ENCODE measurements at places on chromosomes 16 and 17.
A peak's percentile ranks its signal among the peaks of the same experiment; 100 is the strongest.

DNA sequence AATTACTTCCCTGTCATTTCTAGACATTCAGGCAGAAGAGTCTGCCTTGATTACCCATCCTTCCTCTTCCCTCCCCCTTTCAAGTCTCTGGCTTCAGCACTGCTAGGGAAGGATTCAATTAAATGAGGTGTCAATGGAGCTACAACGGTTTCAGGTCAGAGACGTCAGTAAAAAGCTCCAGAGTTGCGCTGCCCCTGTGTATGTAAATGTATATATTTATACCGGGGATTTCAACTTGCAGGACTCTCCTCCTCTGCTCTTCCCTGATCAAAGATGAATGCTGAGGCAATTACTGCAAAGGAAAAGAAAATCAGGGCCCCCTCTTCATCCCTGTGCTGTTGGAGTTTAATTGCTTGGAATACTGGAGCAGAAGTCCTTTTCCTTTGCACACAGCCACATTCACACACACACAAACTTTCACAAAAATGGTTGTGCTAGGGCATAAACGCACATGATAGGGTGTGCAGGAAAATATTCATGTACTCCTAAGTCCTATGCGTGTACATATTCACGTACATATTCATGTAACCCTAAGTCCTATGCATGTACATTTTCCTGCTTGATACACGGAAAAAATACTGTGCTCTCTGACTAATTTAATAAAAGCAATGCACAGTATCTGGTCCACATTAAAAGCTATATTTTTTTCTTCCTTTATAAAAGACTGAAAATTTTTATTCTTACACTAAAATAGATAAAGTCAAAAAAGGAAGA, 129.7 kb upstream of the PMFBP1 start:
- no peak for DNase-seq

DNA sequence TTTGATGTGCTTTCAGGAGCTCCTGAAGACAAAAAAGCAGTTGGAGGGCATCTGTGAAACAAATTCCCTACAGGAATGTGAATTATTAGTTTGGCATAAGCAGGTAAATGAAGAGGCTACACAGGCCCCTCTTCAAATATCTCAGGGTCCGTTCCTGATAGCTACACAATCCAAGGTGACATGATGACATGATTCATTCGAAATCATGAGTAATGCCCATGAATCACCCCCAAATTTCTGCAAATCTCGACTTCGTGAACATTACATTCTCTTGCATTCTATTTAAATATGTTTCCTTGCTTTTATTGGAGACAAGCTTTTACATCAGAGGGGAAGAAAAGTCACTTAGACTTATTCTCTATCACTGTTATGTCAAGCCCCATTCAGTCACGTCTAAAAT, 22.3 kb downstream of the GAN start:
- DNase-seq, result no peak

DNA sequence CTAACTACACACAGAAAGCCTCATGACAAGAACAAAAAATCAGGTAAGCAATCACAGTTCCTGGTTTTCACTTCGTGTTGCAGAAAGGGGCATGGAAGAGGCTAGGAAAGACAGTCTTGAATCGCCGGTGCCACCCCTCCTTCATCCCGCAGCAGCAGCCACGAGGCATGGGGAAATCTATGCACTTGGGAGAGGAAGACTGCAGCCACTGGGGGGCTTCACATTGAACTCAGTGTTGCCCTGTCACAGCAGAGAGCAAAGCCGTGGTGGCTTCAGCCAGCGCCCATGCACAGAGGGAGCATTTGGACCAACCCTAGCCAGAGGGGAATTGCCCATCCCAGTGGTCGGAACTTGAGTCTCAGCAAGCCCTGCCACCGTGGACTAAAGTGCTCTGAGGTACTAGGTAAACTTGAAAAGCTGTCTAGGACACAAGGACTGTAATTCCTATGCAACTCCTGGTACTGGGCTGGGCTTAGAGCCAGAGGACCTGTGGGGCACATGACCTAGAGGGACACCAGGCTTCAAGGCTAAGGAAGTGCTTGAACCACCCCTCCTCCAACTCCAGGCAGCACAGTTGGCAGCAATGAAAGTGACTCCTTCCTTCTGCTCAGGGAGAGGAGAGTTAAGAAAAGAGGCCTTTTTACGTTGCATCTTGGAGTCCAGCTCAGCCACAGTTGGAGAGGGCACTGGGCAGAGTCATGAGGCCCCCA, 35.2 kb upstream of the ATP2C2 start:
- DNase-seq, result peak; percentile 21

- DNase-seq, result no peak
Measured at GRCh38 chr17:45228763-45229539, 7.3 kb downstream of the FMNL1 start.

GRCh38 chr16:55709801-55710200, 54.0 kb downstream of the SLC6A2 start:
- no peak for DNase-seq

DNA sequence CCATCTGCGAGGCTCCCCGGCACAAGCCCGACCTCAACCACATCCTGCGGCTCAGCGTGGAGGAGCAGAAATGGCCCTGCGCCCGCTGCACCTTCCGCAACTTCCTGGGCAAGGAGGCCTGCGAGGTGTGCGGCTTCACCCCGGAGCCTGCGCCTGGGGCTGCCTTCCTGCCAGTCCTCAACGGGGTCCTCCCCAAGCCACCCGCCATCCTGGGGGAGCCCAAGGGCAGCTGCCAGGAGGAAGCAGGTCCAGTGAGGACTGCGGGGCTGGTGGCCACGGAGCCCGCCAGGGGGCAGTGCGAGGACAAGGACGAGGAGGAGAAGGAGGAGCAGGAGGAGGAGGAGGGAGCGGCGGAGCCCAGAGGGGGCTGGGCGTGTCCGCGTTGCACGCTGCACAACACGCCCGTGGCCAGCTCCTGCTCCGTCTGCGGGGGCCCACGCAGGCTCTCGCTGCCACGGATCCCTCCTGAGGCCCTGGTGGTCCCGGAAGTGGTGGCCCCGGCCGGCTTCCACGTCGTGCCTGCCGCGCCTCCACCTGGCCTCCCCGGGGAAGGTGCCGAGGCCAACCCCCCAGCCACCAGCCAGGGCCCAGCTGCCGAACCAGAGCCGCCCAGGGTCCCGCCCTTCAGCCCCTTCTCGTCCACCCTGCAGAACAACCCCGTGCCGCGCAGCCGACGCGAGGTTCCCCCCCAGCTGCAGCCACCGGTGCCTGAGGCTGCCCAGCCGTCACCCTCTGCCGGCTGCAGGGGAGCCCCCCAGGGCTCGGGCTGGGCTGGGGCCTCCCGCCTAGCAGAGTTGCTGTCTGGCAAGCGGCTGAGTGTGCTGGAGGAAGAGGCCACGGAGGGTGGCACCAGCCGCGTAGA, 13.1 kb upstream of the PRR35 start:
- DNase-seq, result peak; percentile 69

GRCh38 chr16:54173490-54173889, 113.1 kb downstream of the IRX3 start:
- no peak for DNase-seq

- no peak for DNase-seq
Measured at GRCh38 chr16:57023541-57024249, 34.3 kb downstream of the NLRC5 start.

- no peak for DNase-seq
Measured at GRCh38 chr16:31138621-31139578, 3.4 kb upstream of the PRSS8 start.

GRCh38 chr16:28925386-28926228, 569 bp upstream of the RABEP2 start:
- peak; percentile 83 for DNase-seq

GRCh38 chr16:2091547-2092255, 43.9 kb downstream of the TSC2 start:
- DNase-seq, result no peak

GRCh38 chr17:75518201-75518600, 1.9 kb downstream of the TSEN54 start:
- DNase-seq, result no peak

GRCh38 chr17:76337413-76337777, 16.3 kb downstream of the PRPSAP1 start:
- DNase-seq, result no peak

DNA sequence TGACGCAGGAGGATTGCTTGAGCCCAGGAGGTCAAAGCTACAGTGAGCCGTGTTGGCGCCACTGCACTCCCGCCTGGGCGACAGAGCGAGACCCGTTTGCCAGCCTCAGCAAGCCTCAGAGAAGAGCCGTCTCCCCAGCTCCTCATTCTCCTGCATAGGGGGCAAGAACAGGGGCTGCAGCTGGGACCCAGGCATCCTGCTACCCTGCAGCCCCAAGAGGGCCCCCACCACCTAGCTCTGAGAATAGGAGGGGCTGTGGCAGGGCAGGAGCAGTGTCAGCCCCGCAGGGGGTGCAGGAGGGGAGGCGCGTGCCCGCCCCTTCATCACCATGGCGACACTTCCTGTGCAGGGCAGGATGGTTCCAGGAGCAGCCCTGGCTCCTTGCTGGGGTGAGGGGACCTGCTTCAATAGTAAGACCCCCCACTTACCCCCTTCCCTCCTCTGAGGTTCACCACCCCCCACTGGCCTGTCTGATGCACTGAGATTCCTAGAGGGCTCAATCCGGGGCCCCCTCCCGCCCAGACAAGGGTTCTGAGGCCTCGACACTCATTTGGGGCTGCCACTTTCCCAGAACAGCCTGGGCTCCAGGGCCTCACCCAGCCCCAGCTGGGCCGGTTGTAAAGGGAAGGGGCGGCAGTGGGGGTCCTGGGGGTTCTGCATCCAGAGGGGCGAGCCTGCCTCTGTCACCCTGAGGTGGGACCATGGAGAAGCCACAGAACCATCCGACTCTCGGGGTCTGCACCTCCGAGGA, 20.2 kb downstream of the VASN start:
- no peak for DNase-seq

GRCh38 chr16:3190949-3191353, 2.9 kb downstream of the OR1F1 start:
- peak; percentile 54 for DNase-seq

Measured in NCI-H82 (cell line).